ENCODE measurements at places on chromosomes 6 and 20.

DNA sequence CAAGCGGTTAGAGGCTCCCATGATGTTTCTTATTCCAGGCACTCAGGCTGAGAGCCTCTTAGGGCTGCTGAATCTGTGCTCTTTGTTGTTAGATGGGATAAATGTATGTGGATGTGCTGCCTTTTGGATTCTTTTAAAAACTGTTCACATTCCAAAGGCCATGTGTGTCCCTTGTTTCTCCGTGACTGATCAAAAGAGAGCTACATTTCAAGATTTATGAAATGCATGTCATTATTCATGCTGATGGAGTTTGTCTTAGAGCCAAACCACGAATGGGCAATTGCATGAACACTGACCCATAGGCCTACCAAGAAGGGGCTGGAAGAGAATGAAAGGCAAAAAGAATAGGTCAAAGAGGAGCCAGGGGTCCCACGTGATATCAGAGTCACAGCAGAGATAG is 104.9 kb upstream of the TSHZ2 start:
- DNase-seq = no peak

- no peak for DNase-seq
Measured at GRCh38 chr20:50269091-50270033, 78.7 kb downstream of the CEBPB start.

DNA sequence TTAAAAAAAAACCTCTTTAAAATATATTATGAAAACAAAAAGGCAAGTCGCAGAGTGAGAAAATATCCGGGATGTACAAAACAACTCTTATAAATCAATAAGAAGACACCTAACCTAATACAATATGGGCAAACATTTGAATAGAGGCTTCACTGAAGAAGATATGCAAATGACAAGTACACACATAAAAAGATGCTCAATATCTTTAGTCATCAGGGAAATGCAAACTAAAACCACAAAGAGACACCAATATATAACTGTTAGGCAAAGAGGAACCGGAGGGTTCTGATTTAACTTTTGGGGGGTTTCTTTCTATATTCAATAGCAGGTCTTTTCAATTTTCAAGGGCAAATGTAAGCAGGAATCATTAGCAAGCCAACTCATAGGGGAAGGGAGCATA is 480.7 kb upstream of the SPTLC3 start:
- DNase-seq = no peak

GRCh38 chr6:52285177-52286068 is 881 bp upstream of the MCM3 start:
- DNase-seq = no peak

- no peak for DNase-seq
Measured at GRCh38 chr6:26205625-26206574, 118.7 kb downstream of the HFE start.

DNA sequence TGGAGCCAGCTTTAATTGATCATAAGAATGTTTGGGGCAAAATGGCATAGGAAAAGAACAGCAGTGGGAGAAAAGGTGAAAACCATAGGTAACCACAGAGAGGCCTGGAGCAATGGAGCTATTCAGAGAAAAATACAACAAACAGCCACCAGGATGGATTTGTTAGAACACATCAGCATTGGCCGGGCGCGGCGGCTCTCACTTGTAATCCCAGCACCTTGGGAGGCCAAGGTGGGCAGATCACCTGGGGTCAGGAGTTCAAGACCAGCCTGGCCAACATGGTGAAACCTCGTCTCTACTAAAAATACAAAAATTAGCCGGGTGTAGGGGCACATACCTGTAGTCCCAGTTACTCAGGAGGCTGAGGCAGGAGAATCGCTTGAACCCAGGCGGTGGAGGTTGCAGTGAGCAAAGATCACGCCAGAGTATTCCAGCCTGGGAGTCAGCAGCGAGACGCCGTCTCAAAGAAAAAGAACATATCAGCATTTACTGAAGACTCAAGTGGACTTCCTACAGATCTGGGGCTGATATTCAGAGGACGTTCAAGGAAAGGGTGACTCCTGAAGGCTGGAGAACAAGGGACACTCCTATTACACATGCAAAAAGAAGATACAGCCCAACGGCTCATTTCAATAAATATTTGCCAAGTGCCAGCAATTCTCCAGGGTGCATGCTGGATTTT is 20.2 kb downstream of the SNHG17 start:
- DNase-seq = no peak

- DNase-seq = no peak
Measured at GRCh38 chr6:136401749-136402148, 112.1 kb upstream of the BCLAF1 start.

DNA sequence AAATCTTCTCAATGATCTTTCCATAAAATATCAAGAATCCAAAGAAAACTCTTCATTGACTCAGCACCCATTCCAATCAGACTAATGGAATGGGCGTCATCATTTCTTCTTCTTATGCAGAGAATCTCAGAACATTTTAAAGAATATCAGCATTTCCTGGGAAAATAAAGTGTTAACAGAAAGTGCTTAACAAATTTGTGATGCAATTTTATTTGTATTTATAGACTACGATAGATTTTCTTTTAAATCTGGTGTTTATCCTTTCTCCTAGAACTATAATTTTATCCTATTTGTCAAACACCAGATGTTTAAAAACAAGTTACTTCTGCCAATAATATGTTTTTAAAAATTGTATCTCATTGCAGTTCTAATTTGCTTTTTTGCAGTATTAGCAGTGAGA is 330.7 kb downstream of the COL12A1 start:
- DNase-seq = no peak

DNA sequence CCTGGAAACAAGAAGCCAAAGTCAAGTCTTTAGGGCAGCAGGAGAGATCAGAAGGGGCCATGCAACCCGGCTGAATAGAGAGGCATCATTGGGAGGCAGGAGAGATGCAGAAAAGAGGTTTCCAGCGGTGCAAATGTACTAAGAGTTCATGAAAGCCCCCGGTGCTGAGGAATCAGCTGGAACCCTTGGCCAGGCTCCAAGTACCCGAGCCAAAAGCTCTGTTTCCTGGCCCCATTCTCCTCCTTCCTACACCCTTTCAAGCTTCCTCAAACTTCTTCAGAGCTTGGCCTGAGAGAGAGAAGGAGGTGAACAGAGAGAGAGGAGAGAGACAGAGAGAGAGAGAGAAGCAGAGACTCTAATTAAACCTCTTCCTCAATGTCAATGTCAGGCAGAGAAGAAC is 433.5 kb downstream of the PRKN start:
- no peak for DNase-seq

GRCh38 chr6:137520520-137520919 is 26.3 kb upstream of the OLIG3 start:
- no peak for DNase-seq

- no peak for DNase-seq
Measured at GRCh38 chr6:35050757-35051330, 90.3 kb downstream of the TCP11 start.

DNA sequence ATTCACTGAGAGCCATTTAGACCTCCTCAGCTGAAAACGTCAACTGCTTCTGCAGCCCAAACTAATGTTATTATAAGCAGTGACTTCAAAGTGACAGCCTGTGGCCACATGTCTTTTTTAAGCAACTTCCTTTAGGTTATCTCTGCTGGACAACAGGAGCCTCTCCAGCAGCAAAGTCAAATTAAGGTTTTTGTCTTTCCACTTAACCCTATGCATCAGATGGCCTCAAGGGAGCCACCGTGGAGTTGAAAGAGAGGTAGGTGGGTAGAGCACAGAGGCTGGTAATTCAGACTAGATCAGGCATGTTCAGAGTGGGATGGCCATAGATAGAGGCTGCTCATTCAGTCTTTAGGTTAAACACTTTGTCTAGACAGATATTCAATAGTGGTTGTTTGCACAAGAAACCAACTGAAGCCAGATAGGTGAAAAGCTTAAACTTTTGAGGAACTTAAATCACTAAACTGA is 300.6 kb upstream of the ECI2 start:
- no peak for DNase-seq

GRCh38 chr6:7785243-7786035 is 59.5 kb downstream of the BMP6 start:
- no peak for DNase-seq

GRCh38 chr6:87669051-87669450 is 33.0 kb downstream of the AKIRIN2 start:
- DNase-seq = no peak

DNA sequence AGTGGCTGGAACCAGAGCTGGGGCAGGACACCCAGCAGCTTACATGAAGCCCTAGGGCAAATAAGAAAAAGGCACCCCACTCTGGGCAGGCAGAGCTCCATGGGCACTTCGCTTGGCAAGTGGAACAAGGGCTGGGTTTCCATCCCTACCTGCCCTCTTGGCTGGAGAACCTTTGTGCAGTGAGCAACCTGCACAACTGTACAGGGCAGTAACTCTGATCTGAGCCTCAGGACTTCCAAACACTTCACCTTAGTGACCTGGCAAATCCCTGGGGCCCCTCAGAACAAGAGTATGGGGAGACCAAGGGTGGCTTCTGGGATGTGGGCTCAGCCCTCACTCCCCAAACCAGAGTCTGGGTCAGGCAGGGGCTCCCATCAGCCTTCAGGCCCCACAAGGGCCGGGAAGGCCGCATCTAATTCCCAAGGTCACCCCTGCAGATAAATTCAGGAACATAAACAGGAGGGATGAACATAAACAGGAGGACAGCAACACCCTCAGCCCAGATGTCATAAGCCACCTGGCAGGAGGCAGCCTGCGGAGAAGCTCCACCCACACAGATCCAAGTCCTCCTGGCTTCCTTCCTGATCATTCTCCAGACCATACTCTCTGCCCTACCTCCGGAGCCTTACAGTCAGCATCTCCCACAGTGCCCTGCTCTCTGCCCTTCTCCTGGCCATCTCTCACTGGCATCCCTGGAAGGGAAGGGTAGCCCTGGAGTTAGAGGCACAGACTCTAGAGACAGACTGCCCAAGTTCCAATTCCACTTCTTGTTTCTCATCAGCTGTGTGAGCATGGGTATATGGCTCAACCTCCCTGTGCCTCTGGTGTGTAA is 37.5 kb downstream of the HNF4A start:
- no peak for DNase-seq

DNA sequence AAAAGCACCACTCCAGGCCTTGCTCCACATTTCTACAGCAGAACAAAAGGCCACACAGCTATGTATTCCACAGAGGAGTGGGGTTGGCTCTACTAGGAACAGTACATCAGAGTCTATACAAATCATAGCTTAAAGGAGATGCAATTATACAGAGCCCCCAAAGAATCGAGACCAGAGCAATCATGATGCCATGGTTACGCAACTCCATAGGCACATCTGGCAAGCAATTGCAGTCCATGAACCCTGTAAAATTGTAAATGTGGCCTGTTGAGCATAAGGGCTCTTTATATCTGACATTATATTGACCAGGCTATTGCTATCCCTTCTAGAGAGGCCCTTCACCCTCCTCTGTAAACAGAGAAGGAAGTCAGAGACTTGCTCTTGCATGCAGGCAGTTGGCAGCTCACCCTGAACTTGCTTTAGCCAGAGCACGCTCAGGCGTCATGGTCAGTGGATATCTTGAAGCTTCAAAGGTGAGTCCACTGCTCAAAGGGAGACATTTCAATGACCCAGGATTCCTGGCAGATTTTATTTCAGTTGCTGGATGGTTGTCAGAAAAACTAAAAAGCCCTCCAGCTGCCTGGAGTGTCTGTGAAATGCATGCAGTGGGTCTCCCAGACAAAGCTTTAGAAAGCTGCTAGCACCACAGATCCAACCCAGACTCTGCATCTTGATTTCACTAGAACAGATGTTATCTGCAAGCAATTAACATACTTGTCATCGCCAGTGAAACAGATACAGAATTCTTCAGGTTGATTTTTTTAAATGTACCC is 357.2 kb downstream of the CENPW start:
- no peak for DNase-seq

DNA sequence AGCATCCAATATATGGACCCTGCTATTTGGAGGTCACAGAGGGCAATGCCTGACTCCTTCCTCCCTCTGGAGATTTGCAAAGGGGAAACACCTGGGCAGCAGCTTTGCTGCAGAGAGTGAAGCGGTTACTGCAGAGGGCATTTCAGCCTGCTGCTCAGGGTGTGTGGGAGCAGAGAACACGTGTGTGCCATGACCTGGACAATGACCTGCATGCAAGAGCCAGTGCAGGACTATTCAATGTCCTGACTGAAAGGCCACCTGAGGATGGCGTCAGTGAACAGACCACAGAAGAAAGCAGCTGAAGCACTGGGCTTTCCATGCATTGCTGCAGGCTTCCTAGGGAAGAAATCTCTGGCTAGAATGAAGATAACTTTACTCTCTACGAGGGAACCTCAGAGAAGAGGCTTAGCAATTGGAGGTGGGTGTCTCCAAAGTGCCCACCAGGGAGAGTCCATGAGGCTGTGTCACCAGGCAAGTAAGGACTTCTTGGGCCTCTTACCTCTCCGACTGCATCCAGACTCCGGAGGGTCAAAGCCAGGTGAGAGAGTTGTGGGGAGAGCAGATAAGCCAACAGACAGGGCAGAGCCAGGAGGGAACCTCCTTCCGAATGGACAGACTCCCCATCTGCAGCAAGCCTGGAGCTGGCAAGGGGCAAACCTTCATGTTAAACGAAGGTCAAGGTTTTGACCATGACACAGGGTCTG is 52.9 kb upstream of the PMEPA1 start:
- no peak for DNase-seq

DNA sequence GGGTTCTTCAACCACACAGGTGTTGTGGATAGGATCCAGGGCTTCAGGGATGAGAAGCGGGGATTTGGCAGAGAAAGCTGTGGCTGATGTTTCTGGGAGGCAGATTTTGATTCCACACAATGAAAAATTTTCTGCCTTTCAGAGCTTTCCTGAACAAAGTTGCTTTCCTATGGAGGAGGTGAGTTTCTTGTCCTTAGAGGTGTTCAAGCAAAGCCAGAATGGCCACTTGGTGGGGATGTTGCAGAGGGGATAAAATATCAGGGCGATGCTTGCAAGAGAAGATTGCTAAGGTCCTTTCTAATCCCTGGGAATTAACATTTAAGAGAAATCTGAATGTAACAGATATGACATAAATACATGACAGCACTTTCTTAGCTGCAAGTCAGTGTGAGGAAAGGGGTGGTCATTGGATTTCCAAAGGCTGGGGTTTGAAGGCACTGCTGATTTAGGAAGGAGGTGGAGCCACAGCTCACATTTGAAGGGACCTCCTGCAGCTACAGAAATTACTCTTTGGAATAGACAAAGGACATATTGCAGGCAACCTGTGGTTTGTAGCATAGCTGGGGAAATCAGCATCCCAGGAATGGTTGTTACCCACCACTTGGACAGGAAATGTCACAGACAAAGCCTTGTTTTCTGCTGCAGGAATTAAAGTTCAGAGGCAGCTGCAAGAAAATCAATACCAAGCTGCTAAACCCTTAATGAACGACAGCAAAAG is 271.1 kb upstream of the CHD6 start:
- no peak for DNase-seq

DNA sequence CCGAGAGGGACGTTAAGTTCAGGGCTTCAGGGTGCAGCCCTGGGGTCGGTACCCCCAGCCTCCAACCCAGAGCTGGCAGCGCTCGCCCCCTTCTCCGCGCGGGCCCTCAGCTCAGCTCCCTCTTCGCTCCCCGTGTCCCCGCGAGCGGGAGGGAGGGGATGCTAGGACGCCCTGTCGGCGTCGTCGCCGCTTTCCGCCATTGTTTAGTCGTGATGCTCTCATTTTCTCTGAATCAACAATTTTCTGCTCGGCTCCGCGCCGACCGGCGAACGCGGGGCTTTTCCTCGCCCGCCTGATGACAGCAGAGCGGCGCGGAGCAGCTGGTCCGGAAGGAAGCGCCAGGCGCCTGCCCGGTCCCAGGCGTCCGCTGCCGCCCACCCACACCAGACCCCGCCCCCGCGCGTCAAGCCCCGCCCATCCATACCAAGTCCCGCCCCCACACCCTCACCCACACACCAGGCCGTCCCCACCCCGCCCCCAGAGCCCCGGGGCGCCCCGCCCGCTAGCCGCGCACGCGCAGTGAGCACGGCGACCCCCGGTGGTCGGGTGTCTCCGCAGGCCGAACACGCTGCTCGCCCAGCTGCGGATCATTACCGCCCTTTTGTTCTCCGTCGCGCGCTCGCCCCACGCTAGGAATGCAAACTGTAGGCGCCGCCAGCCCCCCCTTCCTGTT is 50.1 kb upstream of the SLC32A1 start:
- peak; percentile 32 for DNase-seq

Measured in CD4-positive, alpha-beta T cell (primary cell).